ENCODE measurements at places on chromosomes 4 and X. TPM values are rescaled to one million over a fixed set of nuclear protein-coding genes. Genes with fewer than 3 reads are reported as not detected.

- H3K27ac ChIP-seq, result no peak overlapping the region
- no peaks in the 10 kb centered on the region for H3K4me1 ChIP-seq
- DNase-seq, result no peak
- H3K36me3 ChIP-seq, result no peaks in the 10 kb centered on the region
- H3K27me3 ChIP-seq, result no peaks in the 10 kb centered on the region
- no peak overlapping the region for H3K4me3 ChIP-seq
These were observed 114.6 kb downstream of the ARHGAP10 start for GRCh38 chr4:147846318-147847155.

GRCh38 chr4:39502019-39502663 lies 25.1 kb downstream of the UGDH start:
- no peaks in the 10 kb centered on the region for H3K4me1 ChIP-seq
- peaks cover 69% of the 10 kb centered on the region for H3K36me3 ChIP-seq
- H3K27ac ChIP-seq, result no peak overlapping the region
- no peak overlapping the region for H3K4me3 ChIP-seq
- no peaks in the 10 kb centered on the region for H3K27me3 ChIP-seq

TEC gene
- total RNA-seq, result 4.7 TPM

DNA sequence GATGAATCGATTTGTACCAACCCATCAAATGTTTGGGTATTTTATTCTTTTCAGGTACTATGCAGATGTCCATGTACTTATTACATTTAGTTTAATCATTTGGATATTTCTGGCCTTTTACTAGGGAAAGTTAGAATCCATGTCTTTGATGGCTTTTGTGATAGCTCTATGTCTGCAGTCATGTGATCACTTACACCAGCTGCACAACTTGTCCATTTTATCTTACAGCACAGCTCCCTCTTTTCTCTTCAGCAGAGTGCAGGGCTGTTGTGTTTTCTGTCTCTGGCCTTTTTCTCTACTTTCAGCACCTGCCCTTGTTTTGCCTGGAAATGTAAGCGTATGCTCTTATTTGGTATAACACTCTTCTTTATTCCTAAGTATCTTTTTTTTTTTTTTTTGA lies 30.6 kb downstream of the WWC2 start:
- H3K27me3 ChIP-seq, result no peaks in the 10 kb centered on the region
- no peak overlapping the region for H3K4me3 ChIP-seq
- no peaks in the 10 kb centered on the region for H3K36me3 ChIP-seq

TMPRSS11A gene
- not detected for total RNA-seq

DNA sequence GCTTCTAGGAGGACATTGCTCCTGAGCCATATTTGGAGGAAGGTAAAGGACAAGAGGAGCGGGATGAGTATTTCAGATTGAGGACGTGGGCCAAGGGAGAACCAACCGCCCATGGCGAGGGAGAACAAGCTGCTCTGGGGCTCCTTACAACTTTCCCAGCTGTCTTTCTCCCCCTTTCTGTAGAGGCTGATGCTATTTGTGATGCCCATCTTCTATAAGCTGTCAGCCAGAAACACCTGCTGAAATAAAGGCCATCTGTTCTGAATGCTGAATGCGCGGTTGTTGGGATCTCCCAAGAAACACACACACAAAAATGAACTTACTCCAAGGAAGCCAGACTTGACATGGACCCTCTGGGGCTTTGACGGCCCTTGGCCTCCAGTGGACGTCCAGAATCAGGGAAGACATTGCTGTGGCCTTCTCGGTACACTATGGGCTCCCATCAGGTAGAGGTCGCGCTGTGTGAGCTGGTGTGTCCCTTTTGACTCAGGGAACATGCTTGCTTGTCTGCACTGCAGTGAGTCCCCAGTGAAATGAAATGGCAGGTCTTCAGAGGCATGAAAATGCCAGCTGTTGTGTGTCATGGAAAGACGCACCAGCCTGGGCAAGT lies 30.9 kb downstream of the RWDD4 start:
- H3K4me3 ChIP-seq, result no peak overlapping the region
- H3K27me3 ChIP-seq, result no peaks in the 10 kb centered on the region
- no peak for DNase-seq
- no peak overlapping the region for H3K27ac ChIP-seq
- H3K36me3 ChIP-seq, result no peaks in the 10 kb centered on the region

GRCh38 chrX:10352536-10352935 lies 195.8 kb downstream of the CLCN4 start:
- no peaks in the 10 kb centered on the region for H3K36me3 ChIP-seq
- no peak for DNase-seq
- H3K4me1 ChIP-seq, result no peaks in the 10 kb centered on the region
- H3K4me3 ChIP-seq, result no peak overlapping the region

- H3K4me3 ChIP-seq, result no peak overlapping the region
- no peaks in the 10 kb centered on the region for H3K36me3 ChIP-seq
- no peaks in the 10 kb centered on the region for H3K4me1 ChIP-seq
These were observed 21.8 kb downstream of the FGD1 start for GRCh38 chrX:54473993-54474859.

- H3K36me3 ChIP-seq, result no peaks in the 10 kb centered on the region
- H3K4me3 ChIP-seq, result no peak overlapping the region
- no peak for DNase-seq
- no peak overlapping the region for H3K27ac ChIP-seq
- no peaks in the 10 kb centered on the region for H3K27me3 ChIP-seq
- H3K4me1 ChIP-seq, result no peaks in the 10 kb centered on the region
These were observed 20.7 kb downstream of the RAB40AL start for GRCh38 chrX:102957751-102958150.

KDR gene
- total RNA-seq, result 39.1 TPM

DNA sequence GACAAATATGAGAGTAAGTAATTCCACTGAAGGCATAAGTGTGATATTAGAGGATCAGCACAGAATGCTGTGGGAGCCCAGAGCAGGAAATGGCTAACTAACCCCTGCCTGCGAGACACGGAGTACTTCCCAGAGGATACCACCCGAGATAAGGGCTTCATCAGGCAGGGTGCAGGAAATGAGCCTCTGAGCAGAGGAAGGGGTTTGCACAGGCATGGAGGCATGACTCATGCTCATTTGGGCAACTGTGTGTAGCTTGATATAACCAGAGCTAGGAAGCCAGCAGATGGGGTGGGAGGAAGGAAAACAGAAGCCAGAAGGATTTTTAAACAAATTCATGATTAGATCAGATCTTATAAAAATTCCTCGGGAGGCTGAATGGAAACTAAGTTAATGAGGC lies 70.0 kb upstream of the TSPAN5 start:
- H3K4me1 ChIP-seq, result no peaks in the 10 kb centered on the region
- no peak overlapping the region for H3K27ac ChIP-seq
- H3K4me3 ChIP-seq, result no peak overlapping the region
- H3K27me3 ChIP-seq, result no peaks in the 10 kb centered on the region
